ENCODE measurements at places on chromosomes 3 and 15.

DNA sequence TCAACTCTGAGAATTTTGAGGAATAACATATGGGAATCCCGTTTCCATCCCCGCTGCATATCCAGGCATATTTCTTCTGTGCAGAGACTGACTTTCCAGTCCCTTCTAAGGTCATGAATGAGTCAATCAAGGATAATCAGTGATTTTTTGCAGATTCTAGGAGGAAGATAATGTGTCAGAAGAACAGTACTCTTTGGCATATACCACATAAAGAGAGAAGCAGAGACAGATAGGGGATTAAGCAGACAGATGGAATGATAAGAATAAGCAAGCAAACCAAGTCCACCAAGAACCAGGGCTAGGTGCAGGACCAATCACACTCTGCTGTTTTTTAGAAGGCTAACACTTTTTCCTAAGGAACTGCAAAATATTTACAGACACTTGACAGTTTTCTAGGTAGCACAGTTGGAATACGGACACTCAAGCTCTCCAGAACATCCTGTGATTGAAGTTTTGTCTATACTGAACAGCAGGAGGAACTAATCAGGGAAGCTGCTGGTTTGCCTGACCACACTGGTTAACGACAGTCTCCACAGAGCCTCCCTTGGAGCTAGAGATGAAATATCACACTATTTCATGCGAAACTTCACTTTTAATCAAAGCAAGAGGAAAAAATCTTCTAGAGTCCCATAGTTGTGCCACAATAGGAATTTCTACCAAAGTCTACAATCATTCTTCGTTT lies 450.0 kb upstream of the KCNMB2 start:
- no peak for DNase-seq

DNA sequence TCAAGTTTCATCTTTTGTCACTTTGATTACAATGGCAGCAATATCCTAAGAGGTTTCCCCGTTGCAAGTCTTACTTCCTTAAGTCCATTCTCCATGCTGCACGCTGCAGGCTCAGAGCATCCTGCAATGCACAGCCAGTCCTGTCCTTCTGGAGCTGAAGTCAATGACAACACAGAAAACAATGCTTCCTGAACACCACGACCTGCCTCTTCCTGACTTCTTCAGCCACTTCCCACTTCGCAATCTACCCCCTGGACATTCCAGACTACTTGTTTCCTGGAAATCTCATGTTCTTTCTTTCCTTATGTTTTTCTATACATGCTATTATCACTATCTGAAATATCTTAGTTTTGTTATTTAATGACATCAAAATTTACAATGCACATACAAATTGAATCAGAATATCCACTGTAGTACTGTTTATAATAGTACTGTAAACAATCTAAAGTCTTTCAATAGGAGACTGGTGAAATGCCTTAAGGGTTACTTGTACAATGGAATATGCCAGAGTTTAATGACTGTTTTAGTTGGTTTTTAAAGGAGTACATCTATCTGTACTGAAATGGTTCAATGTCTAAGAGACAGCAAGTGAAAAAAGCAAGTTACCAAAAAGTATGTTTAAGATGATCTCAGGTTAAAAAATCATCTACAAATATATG lies 113.7 kb upstream of the PRTG start:
- no peak for DNase-seq

DNA sequence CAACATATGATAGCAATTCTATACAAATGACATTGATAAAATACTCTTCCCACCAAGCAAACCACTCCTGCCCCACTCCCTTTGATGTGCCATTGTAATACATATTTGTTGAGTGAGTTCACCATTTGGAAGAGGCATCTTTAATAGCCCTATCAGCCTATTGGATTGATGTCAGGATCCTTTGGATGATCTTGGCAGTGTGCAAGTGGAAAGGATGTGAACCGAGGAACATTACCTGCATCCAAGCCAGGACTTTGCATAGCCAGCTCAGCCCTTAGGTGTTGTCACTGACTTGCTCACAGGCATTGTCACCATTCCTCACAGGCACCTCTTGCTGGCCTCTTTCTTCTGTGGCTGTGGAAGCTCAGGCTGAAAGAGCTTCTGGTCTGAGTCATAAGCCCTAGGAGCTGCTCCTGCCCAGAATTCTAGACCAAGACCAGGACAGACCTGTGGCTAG lies 16.5 kb upstream of the TIMP4 start:
- DNase-seq = no peak

- no peak for DNase-seq
These were observed 124.1 kb downstream of the TJP1 start for GRCh38 chr15:29698030-29698701.

GRCh38 chr3:9978710-9979305 lies 7.8 kb downstream of the EMC3 start:
- no peak for DNase-seq

DNA sequence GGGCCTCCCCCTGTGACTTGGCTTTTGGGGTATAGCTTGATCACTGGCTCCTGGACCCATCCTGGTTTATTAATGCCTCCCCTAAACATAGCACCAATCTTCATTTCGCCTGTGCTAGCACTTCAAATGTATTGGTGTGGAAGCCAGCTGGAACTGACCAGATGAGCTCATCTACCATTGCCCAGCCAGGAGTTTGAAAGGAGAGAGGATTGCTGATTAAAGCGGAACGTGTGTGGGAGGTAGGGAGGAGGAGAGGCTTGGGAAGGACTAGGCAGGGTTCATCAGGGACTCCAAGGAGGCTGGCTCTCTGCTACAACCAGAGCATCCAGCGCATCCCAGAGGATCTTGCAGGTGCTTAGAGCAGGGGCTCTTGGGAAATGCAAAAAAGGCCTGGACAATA lies 34.4 kb upstream of the TLE3 start:
- DNase-seq = no peak

DNA sequence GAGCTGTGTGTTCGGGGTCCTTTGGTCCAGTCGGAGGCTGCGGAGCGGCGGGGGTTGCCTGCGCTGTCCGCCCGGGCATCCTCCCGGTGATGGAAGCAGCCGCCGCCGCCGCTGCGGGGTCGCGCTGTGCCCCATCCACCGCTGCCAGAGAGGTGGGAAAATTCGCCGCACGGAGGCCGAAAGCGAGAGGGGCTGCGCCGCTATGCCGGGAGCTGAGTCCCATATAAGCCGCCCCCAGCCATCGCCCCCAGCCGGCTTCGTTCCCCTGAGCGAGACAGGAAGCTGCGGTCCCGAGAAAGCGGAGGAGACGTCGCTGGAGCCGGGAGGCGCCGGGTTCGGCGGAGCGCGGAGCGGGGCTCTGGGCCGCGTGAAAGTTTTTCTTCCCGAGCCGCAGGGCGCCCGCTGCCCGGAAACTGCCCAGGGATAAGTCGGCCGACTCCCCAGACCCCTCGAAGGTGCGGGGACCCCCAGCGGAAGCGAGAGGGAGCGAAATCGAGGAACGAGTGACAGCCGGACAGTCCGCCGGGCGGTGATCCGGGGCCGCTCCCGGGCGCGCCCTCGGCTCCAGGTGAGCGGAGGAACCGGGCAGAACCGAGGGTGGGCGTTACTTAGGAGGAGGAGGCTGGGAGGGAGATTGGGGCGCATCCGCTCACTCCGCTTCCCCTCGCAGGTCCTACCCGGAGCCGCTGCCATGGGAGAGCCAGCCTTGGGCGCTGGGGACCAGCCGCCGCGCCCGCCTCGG lies 574 bp downstream of the CHST2 start:
- DNase-seq = no peak

- no peak for DNase-seq
These were observed 475.4 kb downstream of the OCA2 start for GRCh38 chr15:27623560-27624305.

Measured in stimulated activated CD8-positive, alpha-beta memory T cell treated with anti-CD3 and anti-CD28 coated beads, Interleukin-7, amount 100 ng/mL, for 24 hours (primary cell).